CD14-positive monocyte (primary cell): ENCODE measurements at places on chromosomes 4 and X.

- DNase-seq, result no peak
These were observed 373.6 kb upstream of the RASGEF1B start for GRCh38 chr4:81845273-81845672.

- DNase-seq, result no peak
These were observed 229.2 kb upstream of the ARSJ start for GRCh38 chr4:114208574-114209151.

GRCh38 chrX:139483699-139484098, 46.8 kb upstream of the F9 start:
- DNase-seq, result no peak

DNA sequence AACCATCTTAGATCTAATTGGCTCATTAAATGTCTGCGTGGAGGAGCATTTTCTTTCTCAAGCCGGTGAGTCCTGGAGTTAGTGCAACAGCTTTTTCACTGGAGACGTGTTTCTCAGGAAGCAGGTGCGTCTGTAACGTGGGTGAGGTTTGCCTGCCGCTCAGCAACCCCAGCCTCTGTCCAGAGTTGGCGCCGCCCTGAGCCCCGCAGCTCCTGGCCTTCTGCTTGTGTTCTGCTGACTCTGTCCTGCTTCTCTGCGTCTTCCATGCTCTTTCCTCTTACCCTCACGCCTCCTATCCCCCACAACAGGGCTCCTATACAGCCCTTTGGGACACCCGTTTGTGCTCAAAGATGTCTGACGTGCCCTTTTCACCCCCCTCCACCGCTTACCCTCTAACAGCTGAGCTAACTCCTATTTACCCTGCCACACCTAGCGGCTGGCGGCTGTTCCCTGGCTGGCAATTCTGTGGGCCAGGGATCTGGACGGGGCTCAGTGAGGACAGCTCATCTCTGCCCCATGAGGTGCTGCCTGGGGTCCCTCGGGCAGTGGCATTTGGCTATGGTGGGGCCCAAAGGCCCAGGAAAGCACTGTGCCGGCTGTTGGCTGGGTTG, 18.8 kb downstream of the DOK7 start:
- no peak for DNase-seq

DNA sequence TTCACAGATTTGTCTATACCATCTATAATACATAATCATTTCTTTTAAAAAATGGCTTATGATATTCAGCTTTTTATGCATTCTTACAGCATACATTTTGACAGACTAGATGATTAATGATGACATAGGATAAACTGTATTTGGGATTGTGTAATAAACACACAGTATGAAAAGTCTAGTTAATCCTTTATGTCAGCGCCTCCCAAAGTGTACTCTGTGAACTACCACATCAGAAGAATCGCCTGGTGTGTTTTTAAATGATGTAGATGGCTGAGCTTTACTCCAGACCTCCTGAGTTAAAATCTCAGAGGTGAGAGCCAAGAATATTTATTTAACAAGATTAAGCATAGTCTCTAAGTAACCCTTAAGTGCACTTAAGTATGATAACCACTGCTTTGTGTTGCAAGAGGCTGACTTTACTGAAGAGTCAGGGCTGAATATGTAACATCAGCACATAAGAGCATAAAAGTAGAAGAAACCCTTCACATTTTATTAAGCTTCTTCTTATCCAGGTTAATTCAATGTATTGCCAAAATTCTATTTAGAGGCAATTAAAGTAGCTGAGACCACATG, 104.2 kb downstream of the ANK2 start:
- DNase-seq, result no peak

DNA sequence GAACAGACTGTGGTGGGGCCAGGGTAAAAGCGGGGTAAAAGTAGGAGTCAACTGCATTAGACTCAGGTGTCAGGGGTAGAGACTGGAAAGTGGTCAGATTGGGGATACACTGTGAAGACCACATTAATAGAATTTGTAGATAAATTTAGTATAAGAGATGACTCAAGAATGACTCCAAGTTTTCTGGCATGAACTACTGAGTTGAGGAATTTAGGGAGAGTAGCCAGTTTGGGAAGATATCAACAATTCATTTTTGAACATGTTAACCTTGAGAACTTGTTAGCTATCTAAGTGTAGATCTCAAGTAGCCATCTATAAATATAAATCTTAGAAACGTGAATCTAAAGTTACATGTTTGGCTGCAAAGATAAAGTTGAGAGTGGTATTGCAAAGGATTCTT, 206.9 kb upstream of the HCCS start:
- DNase-seq, result no peak

DNA sequence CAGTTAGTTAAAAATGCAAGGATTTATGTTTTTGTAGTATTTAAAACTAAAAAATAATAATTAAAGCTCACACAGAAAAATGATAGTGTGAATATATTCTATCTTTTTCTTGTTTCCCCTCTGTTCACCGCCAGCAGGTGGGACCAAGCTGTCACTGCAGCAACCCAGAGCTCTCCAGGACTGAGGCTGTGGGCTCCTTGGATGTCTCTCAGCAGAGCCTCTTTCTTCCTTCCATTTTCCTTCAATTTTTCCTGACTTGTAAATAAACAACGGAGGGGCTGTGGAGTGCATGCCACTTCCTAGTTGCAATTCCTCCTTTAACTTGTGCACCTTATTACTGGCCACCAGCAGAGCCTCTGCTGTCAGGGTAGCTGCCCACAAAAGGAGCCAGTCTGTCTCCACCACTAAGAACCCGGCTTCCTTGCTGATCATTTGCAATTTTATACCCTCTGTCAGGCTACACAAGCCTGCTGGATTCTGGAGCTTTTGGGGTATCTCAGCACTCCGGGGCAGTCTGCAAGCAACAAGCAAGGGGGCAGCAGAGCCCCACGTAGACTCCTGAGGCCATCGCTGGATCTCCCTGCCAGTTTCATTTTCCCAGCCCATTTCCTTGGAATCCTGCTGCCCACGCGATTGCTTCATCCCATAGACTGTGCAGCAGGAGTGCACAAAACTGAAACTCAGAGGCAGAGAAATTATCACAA, 1467.4 kb downstream of the C4orf33 start:
- no peak for DNase-seq

GRCh38 chr4:2792396-2792710, 532 bp upstream of the SH3BP2 start:
- no peak for DNase-seq

DNA sequence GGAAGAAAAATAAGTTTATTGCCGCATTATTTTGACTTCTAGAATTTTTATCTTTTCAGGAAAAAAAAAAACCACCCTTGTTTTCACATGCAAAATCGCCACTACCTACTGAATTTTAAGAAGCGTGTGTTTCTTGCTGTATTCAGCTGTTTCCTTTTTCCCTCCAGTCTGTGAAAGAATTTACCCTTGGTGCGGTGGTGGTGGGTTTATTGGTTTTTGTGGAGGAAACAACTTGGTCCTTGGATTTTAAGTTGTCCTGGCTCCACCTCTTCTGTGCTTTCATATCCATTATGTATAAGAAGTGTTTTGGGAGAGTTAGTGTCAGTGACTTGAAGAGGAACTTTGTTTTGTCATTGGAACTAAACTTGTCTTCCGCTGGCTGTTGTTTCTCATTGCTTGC, 8.1 kb downstream of the RAPGEF2 start:
- DNase-seq, result no peak

DNA sequence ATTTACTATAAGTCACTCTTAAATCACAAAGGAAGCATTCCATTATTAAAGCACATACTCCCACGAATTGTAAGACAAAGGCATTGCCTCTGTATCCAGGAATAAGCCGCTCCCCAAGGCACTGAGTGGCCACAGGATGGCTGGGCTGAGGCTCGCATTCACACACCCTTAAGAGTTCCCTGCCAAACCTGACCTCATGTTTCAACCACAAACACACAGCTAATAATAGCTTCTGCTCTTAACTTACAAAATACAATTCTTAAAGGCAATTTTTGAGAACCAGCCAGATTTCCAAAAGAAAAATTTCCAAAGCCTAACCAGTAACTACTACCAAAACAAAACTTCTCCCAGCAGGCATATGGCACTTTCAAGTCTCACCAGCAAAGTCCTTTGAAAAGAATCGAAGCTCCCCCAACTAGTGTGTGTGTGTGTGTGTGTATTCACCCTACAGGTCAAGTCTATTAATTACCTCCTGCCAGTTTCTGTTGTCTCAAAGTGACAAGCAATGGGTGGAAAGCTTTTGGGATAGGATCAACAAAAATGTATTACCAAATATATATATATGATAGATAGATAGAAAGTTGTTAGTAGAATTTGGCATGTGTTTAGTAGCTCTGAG, 36.0 kb downstream of the ARHGAP6 start:
- no peak for DNase-seq

GRCh38 chrX:106038625-106039024, at the start of gene SERPINA7:
SERPINA7 (minus strand) TSS chrX:106038727; CDS start chrX:106037058, 1,669 bp downstream.
- DNase-seq, result no peak

- no peak for DNase-seq
These were observed 587.2 kb downstream of the EPHA5 start for GRCh38 chr4:65083076-65083475.

GRCh38 chrX:101550362-101550750, at the start of gene ARMCX1:
ARMCX1 (plus strand) TSS chrX:101550547; CDS start chrX:101552931, 2,384 bp downstream.
- DNase-seq, result peak; percentile 63

GRCh38 chr4:15457406-15458201, 12.1 kb upstream of the CC2D2A start:
- peak; percentile 31 for DNase-seq

DNA sequence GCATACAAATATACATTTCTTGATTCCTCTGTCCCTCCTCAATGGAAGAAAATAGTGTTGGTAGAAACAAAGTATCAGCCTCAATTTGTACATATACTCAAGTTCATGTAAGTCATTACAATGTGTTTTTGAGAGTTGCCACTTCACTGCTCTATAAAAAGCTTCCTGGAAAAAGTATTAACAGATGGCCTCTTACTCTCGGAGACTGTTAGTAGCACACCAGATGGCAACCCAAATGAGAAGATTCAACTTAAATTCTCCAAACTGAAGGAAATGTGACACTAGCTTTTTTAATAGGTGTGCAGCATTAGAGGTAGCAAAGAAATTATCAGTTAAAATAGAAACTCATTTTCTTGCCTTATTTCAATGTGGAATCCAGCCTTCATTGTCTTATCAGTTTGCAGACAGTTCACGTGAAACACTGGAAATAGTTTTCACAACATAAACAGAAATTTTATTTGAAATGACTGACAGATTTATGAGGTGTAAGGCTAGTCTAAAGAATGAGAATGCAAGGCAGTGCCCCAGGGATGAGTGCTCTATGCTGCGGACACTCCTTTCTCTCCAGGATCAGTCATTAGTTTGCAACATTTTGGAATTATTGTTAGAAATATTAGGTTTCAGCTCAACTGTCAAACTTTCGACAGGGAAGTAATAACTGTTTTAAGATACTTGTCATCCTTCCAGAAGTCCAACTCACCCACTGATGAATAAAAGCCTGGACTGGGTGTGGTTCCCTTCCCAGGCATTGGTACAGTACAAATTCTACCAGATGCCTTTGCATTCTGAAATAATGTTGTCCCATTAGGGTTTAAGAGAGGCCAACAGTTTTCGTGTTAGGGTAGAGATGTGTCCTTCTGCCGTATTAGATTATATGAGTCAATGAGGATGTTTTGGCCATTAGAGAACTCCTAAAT, 50.9 kb downstream of the IDS start:
- no peak for DNase-seq

- DNase-seq, result no peak
These were observed 3.2 kb upstream of the PCDH19 start for GRCh38 chrX:100413229-100413628.

DNA sequence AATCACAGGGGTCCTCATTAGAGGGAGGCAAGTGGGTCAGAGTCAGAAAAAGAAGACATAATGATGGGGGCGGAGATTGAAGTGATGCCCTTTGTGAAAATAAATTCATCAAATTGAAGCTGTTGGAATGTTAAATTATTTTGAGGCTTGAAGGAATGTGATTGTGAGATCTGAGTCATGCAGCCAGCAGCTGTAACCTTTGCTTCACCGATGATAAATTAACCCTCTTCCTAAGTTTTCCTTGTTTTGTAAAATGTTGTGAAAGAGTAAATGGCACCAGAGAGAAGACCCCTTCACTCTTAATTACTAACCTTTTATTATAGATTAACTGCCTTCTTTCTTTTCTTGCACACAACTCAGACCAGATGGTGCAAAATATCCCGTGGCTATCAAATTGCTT, 47.7 kb upstream of the FAM9A start:
- no peak for DNase-seq

GRCh38 chrX:118682258-118683014, 45.0 kb upstream of the IL13RA1 start:
- DNase-seq, result no peak

GRCh38 chr4:123298261-123298660, 98.3 kb upstream of the SPRY1 start:
- no peak for DNase-seq

- no peak for DNase-seq
These were observed 67.7 kb upstream of the PJA1 start for GRCh38 chrX:69232945-69233344.

GRCh38 chr4:81549984-81550383, 78.3 kb upstream of the RASGEF1B start:
- no peak for DNase-seq

GRCh38 chr4:13548059-13548983, 4.0 kb upstream of the NKX3-2 start:
- DNase-seq, result no peak

DNA sequence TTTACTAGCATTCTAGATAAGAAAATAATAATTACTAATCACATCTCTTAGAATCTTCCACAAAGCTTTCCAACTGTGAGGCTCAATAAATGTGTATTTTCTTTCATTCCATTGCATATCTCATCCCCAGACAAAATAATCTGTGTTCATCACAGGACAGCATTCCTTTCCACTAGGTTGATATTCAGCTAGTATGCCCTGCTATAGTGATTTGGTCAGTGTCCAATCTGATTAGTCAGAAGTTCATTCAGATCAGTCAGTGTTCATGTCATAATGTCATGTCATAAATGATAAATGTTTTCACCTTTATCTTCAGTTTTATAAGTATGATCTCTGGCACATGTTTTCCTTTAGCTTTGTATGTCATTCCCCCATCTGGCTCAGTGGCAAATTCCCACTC, 611.4 kb downstream of the KCTD8 start:
- DNase-seq, result no peak

- DNase-seq, result no peak
These were observed 292.4 kb downstream of the SLC7A11 start for GRCh38 chr4:137949746-137950145.

DNA sequence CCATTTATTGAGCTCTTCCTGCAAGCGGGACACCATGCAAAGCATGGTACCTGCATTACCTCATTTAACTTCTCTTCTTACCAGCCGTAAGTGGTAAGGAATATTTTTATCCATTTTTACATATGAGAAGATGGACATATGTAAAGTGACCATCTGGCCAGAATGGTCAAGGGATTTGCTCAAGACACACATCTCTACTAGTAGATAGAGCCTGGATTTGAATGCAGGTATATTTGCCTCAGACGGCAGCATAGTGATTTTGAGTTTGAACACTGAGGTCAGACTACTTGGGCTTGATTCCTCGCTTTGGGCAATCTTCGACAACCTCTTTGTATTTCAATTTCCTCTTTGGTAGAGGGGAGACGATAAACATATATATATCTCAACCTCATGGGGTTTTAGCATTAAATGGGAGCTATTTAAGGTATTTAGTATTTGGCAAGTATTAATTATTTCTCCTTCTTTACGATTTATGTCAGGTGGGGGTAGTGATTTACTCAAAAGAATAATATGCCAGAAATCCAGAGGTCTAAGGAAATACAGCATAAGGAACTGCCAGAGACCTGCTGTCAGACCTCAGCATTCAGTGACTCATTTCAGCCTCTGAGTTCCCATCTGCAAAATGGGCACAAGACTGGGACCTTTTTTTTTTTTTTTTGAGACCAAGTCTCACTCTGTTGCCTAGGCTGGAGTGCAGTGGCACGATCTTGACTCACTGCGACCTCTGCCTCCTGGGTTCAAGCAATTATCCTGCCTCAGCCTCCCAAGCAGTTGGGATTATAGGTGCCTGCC, 34.6 kb upstream of the CHRNA9 start:
- DNase-seq, result no peak
